ENCODE measurements at places on chromosomes 6 and 20.

GRCh38 chr20:32010101-32010500 is at the start of gene CCM2L:
TSS of gene CCM2L (plus strand) at chr20:32010438. CDS start at chr20:32010455, 17 bp downstream.
- DNase-seq: no peak

DNA sequence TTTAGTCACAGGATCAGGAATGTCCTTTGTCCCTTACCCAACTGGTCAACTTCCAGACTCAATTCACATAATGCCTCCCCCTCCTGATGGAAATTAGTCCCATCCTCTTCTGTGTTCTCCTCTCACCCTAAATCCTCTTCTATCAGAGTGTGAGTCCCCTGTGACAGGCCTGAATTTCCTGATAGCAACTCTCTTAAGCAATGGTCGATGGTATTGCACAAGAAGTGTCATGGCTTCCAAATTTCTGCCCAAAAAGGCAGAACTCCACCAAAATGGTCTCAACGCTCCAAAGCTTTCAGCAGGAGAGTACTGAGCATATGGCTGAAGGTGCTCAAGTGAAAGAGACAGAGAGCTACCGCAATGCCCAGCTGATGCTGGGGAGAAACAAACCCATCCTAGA is 2.4 kb downstream of the PREP start:
- no peak for DNase-seq

- no peak for DNase-seq
Measured at GRCh38 chr6:108417027-108417426, 122.2 kb downstream of the AFG1L start.

- DNase-seq: no peak
Measured at GRCh38 chr6:15744818-15745402, 82.1 kb upstream of the DTNBP1 start.

DNA sequence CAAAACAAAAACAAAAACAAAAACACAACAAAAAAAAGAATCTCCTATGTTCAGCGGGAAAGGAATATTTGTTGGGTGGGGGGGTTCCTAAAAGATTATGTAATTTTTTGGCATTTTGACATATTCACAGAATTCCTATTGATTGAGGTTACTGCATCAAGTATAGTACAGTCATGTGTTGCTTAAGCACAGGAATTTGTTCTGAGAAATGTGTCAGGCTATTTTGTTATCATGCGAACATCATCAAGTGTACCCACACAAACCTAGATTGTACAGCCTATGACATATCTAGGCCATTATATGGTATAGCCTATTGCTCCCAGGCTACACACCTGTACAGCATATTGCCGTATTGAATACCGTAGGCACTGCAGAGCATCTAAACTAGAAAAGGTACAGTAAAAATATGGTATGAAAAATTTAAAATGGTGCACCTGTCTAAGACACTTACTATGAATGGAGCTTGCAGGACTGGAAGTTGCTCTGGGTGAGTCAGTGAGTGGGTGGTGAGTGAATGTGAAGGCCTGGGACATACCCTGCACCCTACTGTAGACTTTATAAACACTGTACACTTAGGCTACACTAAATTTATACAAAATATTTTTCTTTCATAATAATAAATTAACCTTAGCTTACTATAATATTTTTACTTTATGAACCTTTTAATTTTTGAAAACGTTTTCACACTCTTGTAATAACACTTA is 110.6 kb downstream of the CDKAL1 start:
- no peak for DNase-seq

GRCh38 chr6:36131511-36132245 is 1.4 kb downstream of the MAPK13 start:
- DNase-seq: peak; percentile 68

- DNase-seq: no peak
Measured at GRCh38 chr6:94548201-94548600, 1029.1 kb upstream of the MANEA start.

GRCh38 chr20:10093087-10093591 is 58.4 kb downstream of the ANKEF1 start:
- no peak for DNase-seq

DNA sequence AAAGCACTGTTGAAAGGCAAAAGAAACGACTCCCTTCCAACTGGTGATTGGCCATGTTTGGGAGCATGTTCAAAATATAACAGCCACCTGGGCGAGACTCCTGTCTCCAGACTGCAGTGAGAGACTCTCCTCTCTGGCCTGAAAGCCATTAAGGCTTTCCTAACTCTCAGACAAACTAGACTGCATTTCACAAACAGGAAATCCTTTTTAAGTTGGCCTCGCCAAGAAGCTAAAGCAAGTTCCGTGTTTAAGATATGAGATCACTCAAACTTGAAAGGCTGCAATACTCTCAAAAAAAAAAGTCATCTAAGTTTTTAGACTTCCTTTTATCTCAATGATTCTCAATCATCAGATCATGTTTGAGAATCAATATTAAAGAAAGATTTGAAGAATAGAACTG is 117.0 kb downstream of the TFAP2A start:
- DNase-seq: no peak

DNA sequence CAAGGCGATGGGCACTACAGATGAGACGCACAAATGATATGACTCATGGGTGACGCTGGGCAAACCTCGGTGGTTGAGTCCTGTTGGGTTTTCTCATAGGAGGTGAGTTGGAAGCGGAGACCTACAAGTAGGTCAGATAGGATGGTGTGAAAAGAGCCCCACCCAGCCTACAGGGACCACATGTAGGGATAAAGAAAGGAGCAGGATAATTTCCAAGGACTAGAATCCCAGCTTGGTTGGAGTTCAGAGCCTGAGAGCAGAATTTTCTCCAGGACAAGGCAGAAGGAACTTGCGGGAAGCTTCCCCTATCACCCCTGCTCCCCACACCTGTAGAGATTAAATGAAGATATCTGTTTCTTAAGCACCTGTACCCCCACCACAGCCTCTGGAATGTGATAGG is 489.7 kb upstream of the CDH4 start:
- DNase-seq: no peak

DNA sequence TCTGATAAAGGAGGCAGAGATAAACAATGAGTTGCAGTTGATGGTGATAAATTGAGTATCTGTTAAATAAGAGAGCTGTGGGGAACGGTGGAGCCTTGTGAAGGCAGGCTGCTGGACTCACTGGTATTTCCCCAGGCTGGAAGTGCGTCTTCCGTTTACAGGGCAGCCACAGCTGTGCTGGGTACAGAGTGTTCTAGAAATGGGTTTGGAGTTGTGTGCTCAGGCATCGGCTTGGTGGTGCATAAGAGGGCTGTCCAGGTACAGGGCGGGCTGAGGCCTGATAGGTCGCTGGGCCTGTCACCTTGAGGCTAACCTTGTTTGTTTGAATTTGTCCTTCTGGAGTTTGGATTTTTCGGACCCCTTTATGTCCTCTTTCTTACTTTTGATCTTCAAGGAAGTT is 39.3 kb downstream of the ARID1B start:
- DNase-seq: no peak

DNA sequence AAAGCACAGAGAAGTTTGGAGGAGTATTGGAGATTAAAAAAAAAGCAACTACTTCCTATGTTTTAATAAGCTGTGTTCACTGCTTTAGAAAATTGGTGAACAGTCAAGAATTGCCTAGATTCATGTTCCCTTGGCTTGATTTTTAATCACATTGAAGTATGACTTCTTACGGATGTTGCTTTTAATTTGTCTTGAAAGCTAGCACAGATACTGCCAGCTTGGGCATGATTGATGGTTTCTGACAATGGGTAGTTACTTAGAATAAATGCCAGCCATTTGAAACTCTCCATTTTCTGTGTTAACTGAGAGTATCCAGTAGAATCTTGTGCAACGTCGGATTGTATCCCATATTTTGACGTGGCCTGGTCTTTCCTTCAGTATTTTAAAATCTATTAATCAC is 178.0 kb downstream of the DTNBP1 start:
- DNase-seq: no peak

All from GM12891 (cell line).